ENCODE measurements at places on chromosomes 6 and 20. TPM values are rescaled to one million over a fixed set of nuclear protein-coding genes. Genes with fewer than 3 reads are reported as not detected.

The CALHM6 gene
- 4.2 TPM for total RNA-seq

The KIF6 gene
- total RNA-seq, result 2.2 TPM

The RUNX2 gene
- total RNA-seq, result 3.3 TPM

The DDX43 gene
- 0.12 TPM for total RNA-seq

The BPIFB4 gene
- not detected for total RNA-seq

The ADGRB3 gene
- total RNA-seq, result 8.0 TPM

The TGM3 gene
- total RNA-seq, result 0.70 TPM

The FAM184A gene
- total RNA-seq, result 5.0 TPM

The HLA-DMB gene
- total RNA-seq, result 60.2 TPM

The SFTA2 gene
- not detected for total RNA-seq

The CLPSL2 gene
- not detected for total RNA-seq

The DST gene
- 317 TPM for total RNA-seq

The TAP2 gene
- 36.3 TPM for total RNA-seq

The SYTL3 gene
- 4.4 TPM for total RNA-seq

The RBM24 gene
- 48.2 TPM for total RNA-seq

The MTG2 gene
- 22.6 TPM for total RNA-seq

The RBPJL gene
- not detected for total RNA-seq

The ZHX3 gene
- 22.8 TPM for total RNA-seq

The HMGCLL1 gene
- 6.7 TPM for total RNA-seq

The EDN1 gene
- total RNA-seq, result 7.4 TPM

The RNF182 gene
- 1.4 TPM for total RNA-seq

The NR2E1 gene
- not detected for total RNA-seq

The HLA-DQB2 gene
- total RNA-seq, result not detected

The EBF4 gene
- total RNA-seq, result 18.3 TPM

The C6orf118 gene
- 1.2 TPM for total RNA-seq

The CCM2L gene
- 12.7 TPM for total RNA-seq

The ZNF133 gene
- 27.5 TPM for total RNA-seq

The SRC gene
- total RNA-seq, result 53.3 TPM

The SLC25A27 gene
- total RNA-seq, result 31.8 TPM

The UBE2C gene
- total RNA-seq, result 22.7 TPM

The SIRPB1 gene
- total RNA-seq, result 1.8 TPM

Measured in metanephros (tissue), 2 donors.